Hematopoietic multipotent progenitor cell treated with erythropoietin and hydrocortisone succinate and interleukin-3 and kit ligand, for 17 days (in vitro differentiated cells): ENCODE measurements at places on chromosomes 5 and 9.

- no peak for DNase-seq
Observed at GRCh38 chr5:43638107-43638506, 35.1 kb downstream of the NNT start.

DNA sequence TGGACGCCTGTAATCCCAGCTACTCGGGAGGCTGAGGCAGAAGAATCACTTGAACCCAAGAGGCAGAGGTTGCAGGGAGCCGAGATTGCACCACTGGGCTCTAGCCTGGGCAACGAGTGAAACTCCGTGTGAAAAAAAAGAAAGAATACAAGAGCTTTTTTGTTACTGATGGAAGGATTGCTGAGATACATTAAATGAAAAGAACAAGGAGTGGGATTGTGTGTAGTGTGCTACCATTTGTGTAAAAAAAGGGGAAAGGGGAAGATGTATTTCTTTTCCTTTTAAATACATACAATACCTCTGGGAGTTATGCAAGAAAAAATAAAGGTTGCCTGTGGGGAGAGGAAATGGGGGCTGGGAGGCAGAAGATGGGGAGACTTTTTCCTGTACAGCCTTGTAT, 14.7 kb upstream of the GARNL3 start:
- no peak for DNase-seq

- DNase-seq, result no peak
Observed at GRCh38 chr9:72232778-72233177, 83.5 kb downstream of the GDA start.

- DNase-seq, result no peak
Observed at GRCh38 chr5:131430794-131431193, 166.9 kb downstream of the CDC42SE2 start.

- DNase-seq, result no peak
Observed at GRCh38 chr5:138637256-138637655, 62.1 kb upstream of the HSPA9 start.

DNA sequence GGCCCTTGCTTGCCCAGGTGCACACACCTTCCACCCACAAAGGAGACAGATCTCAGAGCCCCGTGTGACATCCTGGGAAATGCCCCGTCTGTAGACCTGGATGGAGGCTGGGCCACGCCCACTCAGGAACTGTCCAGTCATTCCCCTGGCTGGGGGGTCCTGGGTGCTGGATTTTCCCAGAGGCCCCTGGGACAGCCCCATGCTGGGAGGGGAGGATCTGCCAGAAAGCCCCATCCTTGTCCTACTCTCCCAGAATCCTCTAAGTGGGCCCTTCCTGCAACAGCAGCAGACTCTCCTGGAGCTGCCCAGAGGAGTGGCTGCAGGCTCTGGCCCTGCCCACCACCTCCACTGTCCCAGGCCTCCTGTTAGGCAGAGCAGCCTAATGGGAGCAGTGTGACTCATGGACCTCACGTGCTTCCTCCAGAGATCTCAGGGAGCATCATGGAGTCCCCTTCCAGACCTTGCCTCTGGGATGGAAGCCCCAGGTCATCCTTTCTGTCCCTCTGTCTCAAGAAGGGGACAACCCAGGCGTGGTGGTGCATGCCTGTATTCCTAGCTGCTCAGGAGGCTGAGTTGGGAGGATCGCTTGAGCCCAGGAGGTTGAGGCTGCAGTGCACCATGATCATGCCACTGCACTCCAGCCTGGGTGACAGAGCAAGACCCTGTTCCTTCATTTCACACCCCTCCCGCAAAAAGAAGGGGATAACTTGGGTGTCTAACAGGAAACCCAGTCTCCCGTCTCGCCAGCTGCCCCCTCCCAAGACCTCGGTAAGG, 51.7 kb downstream of the JADE2 start:
- no peak for DNase-seq

- DNase-seq, result no peak
Observed at GRCh38 chr9:123364241-123364824, 8.3 kb downstream of the CRB2 start.

DNA sequence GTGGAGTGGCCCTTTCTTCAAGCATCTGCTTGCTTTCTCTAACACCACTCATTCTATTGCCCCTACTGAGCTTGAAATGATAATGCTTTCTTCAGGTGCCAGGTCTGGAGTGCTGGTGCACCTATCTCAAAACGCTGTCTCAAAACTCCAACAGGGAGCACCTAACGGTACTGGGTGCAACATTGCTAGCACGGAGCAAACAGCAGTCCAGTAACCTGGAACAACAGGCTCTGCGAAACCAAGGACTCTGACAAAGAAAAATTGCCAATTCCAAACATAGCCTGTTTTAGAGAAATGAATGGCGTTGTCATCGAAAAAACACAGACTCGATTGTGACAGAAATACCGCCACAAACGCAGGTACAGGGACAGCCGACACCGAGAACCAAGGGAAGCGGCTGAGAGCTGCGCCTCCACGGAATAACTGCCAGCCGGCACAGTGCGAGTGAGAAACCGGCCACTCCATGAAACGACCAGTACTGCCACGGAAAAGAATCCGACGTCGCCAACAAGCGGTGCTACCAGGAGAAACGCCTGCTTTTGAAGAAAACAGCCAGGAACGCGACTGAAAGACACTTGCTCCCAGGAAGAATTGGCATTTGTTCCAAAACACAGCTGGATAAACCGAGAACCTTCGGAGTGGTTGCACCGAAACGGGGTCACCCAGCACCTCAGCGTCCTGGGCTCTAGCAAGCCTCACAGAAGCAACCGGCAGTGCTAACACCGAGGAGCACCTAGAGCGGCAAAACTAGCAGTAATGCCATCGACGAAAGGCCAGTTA, 3.1 kb downstream of the ANXA2R start:
- DNase-seq, result no peak

- DNase-seq, result no peak
Observed at GRCh38 chr9:121125590-121125989, 50.8 kb downstream of the CNTRL start.

- DNase-seq, result no peak
Observed at GRCh38 chr5:16306812-16307211, 127.2 kb upstream of the MARCHF11 start.

DNA sequence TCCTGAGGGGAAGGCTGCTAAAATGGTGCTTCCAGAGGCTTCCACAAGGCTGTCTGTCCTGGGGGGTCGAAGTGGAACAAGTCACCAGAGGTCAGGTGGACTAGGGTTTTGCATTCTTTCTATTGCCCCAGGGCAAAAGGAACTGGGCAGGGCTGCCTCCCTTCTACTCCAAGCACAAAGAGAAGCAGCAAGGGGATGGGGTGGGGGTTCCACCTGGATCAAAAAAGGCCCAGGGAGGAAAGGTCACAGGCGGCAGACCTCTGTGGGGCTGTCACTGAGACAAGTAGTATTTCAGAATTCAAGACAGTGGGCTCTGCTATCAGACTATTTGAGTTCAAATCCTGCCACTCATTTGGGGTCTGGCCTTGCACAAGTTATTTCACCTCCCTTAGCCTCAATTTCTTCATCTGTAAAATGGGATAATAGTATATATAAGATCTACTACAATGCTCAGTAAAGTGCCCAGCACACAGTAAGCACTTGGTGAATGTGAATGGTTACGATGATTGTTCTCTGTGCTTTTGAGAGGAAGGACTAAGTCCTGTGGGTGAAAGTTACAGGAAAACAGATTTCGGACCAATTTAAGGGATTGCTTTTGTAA, 1.9 kb upstream of the ARSI start:
- no peak for DNase-seq

GRCh38 chr5:35320029-35320428, 89.7 kb upstream of the PRLR start:
- no peak for DNase-seq

DNA sequence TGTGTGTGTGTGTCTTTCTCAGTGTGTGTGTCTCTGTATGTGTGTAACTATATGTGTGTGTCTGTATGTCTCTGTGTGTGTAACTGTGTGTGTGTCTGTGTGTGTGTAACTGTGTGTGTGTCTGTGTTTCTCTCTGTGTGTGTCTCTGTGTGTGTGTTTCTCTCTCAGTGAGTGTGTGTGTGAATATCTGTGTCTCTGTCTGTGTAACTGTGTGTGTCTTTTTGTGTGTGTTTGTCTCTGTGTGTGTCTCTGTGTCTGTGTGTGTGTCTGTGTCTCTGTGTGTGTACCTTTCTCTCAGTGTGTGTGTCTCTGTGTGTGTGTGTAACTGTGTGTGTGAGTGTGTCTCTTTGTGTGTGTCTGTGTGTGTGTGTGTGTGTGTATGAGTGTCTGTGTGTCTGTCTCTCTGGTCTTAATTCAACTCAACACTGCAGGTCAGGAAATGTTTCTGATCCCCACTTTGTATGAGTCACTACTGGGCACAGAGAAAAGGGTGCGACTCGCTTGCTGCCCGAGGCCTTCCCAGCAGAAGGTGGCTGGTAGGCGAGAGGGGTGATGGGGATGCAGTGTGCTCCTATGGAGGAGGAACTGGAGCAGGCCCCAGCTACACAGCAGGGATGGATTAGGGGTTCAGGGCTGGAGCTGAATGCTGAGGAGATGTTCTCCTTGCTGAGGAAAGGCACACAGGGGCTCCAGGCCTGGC, 52.1 kb downstream of the NSG2 start:
- DNase-seq, result no peak

DNA sequence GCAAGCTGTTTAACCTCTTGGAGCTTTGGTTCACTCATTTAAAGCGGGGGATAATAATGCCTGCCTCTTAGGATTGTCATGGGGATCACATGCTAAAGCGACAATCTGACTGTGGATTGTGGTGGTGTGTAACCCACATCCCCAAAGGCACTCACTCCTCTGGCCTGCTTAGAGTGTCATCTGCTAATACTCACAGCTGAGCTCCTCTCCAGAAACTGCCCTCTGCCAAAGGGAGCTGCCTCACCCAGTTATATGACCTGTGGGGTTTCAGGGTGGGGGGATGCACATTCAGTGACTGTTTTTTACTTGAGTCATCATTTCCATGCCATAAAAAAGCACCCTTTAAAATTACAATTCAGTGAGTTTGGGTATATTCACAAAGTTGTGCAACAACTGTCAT, 110.0 kb upstream of the SPOCK1 start:
- no peak for DNase-seq

DNA sequence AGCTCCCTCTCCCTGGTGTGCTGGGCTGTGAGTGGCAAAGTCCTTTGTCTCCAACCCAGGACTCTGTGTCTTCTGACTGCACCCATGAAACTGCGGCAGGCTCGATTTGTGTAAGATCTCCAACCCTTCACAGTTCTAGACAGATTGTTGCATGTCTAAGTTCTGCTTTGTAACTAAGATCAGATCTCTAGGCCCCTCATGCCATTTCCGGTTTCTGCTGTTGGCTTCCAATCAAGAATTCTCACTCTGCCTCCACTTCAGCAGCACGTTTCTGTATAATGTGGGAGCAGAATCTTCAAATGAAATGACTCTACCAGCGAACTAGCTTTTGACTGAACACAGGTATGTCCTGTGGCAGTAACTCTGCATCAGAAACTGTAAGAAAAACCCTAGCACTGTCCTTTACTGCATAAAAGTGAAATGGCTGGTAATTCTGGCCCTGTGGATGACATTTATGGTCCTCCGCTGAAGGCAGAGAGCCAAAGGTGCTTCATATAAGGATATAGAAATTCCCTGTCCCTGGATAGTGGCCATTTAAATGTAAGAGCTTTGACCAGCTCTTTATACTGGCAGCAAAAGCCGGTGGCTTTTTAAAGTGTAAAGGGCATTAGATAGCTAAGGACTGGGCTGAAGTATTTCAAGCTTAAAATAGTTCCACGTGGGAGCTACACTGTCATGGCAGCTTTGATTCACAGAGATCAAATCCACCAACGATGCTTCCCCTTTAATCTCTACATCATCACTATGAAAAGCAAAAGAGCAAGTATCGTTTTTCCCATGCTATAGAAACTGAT, 319.0 kb upstream of the CDH6 start:
- no peak for DNase-seq

DNA sequence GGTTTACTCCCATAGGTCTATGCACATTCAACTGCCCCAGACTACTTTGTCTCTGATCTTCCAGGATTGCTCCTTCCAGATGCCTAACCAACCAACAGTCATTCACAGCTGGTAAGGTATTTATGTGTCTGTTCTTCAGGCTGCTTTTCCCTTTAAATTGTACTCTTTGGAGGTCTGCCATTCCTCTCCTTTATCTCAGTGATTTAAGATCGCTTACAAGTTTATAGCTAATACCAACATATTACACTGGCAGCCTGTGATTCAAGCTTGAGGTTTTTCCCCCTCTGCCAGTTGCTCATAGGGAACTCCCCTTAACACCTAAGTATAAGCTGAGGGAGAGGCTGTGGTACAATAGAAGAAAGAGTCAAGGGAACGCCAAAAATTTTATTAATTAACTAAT, 711.7 kb upstream of the EDIL3 start:
- DNase-seq, result no peak

GRCh38 chr9:21830589-21830988, 28.2 kb downstream of the MTAP start:
- no peak for DNase-seq

DNA sequence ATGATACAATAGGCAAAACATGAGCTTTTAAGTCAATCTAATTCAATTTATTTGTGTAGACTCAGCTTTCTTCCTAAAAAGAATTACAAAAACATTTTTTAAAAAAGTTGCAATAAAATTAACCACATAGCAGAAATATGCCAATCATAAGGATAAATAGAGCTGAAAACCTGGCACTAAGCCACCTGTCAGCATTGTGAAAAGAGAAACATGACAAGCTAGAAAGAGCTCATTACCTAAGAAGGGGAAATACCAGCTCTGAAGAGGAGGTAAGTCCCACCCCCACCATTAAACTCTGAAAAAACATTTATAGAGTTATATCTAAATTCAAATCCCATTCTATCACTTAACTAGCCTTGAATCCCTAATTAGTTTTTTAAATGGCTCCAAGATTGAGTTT, 372.9 kb downstream of the OSTF1 start:
- DNase-seq, result no peak

- DNase-seq, result no peak
Observed at GRCh38 chr5:137933491-137933911, 44.2 kb downstream of the PKD2L2 start.

DNA sequence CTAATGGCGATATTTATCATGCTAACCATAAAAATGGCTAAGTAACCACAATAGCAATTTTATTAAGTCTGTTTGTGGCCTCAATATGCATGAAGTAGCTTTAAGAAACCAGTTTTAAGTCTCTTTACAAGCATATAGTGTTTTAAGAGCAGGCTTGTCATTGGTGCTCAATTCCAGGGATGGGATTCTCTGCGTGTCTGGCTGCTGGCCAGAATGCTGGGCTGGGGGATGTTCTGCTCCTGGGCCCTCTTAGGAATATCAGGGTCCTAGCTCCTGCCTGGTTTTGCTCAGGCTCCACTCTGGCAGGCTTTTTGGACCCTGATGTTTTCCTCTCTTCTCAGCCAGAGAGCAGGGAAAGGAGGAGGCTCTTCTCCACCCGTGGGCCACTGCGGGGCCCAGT, 127.2 kb downstream of the PDE8B start:
- no peak for DNase-seq

DNA sequence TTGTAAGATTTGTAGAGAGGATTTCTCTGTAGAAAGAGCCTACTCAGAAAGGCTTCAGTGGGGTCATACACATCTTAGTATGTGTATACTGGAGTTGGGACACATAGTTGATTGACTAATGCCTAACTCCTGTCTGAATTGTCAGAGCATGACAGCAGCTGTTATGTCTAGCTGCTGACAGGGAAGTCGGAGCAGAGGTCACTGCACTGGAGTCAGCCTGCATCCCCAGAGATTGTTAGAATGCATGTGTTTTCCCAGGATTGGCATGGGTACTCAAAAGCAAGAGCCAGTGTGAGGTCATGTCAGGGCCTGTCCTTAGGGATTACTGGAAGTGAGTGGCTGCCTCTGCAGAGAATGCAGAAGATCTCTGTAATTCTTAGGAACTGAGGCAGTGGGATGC, 82.7 kb downstream of the ITGA1 start:
- DNase-seq, result no peak
